ENCODE measurements at places on chromosomes 1 and 21. TPM values are rescaled to one million over a fixed set of nuclear protein-coding genes. Genes with fewer than 3 reads are reported as not detected.

Gene TDRD5
- 0.29 TPM for polyA plus RNA-seq

Gene DNAI4
- 1.3 TPM for polyA plus RNA-seq

Gene WDR64
- polyA plus RNA-seq = not detected

Gene WNT2B
- polyA plus RNA-seq = 0.21 TPM

Gene RBM15
- polyA plus RNA-seq = 8.2 TPM

Gene VCAM1
- polyA plus RNA-seq = 0.12 TPM

Measured in A549 (cell line).